ENCODE measurements at places on chromosomes 3 and 15.

GRCh38 chr15:81819924-81820635, 225.7 kb downstream of the MEX3B start:
- DNase-seq: no peak

- no peak for DNase-seq
Observed at GRCh38 chr3:51668756-51669155, 2.3 kb upstream of the TEX264 start.

DNA sequence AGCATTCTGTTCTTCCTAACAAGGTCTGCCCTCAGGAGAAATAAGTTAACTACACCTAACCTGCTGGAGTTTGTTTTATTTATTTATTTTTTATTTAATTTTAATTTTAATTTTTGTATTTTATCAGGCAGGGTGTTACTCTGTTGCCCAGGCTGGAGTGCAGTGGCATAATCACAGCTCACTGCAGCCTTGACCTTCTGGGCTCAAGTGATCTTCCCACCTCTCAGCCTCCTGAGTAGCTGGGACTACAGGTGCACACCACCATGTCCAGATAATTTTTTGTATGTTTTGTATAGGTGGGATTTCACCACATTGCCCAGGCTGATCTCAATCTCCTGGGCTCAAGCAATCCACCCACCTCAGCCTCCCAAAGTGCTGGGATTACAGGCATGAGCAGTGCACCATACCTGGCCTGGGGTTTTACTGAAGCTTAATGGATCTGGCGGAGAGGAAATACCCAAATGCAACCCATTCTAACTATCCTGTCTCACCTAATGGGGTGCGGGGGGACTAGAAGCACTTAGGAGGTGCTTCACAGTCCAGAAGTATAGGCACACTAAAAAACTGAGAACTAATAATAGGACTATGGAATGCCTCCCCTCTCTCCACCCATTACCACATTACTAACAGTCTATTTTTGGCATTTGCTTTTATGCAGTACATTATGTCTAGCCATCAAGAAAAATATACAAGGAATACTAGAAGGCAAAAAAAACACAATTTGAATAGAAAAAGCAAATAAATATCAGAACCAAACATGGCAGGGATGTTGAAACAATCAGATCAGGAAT, 61.4 kb downstream of the TTBK2 start:
- no peak for DNase-seq

DNA sequence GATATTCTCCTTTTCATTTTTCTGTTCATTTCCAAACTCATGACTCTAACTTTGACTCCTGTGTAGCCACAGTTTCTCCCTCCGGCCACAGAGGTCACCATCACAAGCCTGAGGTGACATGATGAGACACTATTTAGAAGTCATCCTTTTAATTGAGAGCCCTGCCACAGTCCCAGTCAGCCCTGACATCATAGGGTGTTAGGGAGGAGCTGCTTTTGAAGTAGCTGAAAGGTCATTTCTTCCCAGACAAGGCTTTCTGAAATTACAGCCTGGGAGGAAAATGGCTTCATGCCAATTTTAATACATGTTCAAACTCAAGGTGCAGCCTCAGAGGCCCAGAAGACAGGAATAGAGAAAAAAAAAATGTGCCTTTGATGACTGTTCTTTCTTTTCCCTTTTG, 532.8 kb upstream of the TGFBR2 start:
- no peak for DNase-seq

GRCh38 chr3:159854500-159855124, 134.0 kb upstream of the IL12A start:
- DNase-seq: no peak

GRCh38 chr15:94561036-94561689, 329.8 kb downstream of the MCTP2 start:
- DNase-seq: no peak

DNA sequence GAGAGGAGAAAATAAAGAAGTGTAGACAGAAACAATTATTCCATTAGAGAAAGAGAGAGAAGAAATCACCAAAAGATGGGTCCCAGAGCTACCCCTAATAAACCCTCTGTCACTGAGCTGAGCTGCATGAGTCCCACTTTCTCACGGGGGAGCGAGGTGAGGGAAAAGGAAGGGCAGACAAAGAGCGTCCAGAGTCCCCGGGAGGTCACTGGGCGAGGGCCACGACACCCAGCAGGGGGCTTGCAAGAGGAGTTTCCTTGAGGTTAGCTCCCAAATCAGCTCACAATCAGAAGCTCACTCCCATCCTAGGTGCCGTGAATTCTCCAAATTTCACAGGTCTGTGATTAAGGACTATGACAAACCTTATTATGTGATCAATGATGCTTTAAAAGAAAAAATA, 62.3 kb downstream of the XXYLT1 start:
- DNase-seq: no peak

GRCh38 chr3:70980646-70981170, 602.8 kb downstream of the FOXP1 start:
- DNase-seq: no peak

- no peak for DNase-seq
Observed at GRCh38 chr3:28907616-28908015, 373.3 kb upstream of the RBMS3 start.

DNA sequence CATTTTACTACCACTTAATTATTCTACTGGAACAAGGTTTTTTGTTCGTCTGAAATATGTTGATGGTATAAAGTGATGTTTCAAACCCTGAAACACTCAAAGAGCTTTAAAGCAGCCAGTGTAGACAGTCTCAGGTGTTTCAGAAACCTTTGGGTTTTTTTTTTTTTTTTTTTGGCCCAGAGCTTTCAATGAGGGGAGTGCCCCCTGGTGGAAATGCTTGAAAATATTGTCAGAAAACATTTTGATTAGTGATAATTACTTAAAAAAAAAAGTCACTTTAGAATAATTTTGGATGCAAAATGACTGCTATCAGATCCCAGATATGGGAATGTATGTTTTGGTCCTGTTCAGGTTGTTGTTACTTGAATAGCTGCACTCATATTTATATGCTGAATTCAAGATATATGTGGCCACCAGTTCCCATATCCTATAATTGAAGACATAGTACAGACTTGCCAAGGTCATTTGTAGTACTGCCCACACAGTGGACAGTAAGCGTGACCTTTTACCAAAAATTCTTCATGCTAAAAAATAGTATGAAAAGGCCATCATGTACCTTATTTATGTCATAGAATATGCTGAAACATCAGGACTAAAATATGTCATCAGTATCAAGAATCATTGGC, 35.9 kb downstream of the SATB1 start:
- no peak for DNase-seq

DNA sequence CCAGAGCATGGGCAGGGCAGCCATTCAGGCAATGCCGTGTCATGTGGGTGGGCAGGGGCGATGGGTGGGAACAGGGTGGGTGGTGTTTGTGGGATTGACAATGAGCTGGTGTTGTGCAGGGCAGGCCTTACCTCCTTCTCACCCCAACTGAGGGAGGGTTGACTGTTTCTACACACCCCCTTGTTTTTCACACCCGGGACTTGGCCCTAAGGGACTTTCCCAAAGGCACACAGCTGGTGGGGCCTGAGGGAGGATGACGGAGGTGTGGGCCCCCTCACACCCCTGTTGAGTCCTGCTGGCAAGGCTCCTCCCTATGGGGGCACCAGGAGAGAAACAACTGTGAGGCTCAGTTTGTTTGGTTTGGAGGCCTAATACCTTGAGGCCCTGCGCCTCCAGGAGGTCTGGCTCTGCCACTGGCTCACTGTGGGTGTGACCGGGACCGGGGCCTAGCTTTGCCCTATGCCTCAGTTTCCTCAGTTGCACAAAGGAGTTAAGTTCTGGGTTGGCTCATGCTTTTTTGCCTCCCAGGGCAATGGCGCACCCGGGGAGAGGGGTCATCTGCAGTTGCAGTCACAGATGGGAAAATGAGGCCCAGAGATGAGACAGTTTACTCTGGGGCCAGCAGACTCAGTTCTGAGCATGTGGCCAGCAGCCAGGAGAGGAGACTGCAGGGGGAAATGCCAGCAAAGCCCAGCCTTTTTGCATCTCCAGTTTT, 5.1 kb upstream of the DNAH1 start:
- no peak for DNase-seq

DNA sequence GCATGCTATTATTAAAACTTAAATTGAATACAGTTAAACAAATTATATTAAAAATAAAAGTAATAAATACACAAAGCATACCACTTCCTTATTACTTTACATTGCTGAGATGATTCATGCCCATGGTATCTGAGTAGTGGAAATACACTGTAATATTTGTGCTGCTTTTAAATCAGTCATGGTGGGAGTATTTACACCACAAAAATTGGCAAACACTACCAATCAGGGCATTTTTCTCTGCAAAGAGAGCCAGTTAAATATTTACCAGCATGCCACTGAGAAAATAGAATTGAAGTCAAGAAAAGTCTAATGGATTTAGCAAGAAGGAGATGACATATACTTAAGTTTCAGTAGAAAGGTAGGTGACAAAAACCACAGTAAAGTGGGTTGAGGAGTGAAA, 19.6 kb downstream of the PPARG start:
- DNase-seq: no peak

DNA sequence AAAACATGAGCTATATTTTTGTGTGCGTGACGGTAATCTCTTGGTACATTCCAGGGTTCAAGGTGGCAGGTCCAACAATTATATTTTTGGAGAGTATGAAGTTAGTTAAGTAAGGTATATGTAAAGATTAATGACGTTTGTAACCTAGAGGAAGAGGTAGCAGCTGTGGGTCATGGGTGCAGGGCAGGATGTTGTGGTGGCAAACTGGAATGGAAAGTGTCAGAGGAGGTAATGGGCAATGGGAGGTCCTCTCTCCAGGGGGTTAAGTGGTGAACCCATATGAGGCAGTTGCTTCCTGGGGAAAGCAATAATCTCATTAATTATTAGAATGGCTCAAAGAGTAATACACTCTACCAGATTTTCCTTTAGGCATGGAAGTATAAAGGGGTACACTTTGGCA, 1.0 kb upstream of the CD200R1L start:
- no peak for DNase-seq

- no peak for DNase-seq
Observed at GRCh38 chr15:25700916-25701315, 162.2 kb downstream of the ATP10A start.

DNA sequence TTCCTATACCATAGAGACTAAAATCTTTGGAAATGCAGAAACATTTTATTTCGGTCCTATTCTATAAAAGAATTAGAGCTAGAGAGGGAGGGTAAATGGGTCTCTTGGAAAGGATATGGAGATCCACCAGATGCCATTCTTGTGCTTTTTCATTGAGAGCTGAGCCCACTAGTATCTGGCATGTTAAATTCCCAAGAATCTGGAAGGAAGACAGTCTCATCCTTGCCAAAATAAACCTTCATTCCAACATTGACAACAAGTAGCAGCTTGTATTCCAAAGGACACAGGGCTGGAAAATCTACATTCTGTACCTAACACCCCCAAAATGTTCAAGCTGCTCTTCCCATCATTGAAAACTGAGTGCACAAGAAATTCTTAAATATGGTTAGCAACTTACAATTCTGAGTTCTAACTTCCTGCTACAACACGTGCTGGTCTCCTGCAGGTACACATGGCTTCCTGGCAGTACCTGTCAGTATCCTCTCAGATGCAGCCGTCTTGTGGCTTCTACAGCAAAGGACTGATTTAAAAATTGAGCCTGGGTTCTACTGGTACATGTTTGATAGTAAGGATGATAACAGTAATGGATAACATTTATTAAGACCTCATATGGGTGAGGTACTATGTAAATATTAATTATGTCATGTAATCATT, 348.1 kb downstream of the SV2B start:
- no peak for DNase-seq

- DNase-seq: no peak
Observed at GRCh38 chr15:82098674-82099073, 52.9 kb upstream of the MEX3B start.

DNA sequence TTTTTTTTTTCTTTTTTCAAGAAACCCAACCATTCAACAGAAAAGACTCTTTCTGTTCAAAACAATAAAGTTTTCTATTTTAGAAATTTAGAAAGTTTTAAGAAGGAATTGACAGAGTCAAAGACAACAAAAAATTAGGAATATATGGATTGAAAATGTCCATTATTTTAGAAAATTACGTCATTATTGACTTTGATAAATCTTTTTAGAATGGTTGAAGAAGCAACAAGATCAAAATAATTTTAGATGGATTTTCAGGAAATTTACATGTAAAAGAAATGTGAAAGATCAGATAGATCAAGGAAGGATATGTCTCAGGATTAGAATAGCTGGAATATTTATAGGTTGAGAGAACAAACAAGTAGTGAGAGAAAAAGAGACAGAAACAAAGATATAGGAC, 8.4 kb upstream of the KCNH8 start:
- no peak for DNase-seq

GRCh38 chr3:19074257-19074900, 73.9 kb upstream of the KCNH8 start:
- DNase-seq: no peak

DNA sequence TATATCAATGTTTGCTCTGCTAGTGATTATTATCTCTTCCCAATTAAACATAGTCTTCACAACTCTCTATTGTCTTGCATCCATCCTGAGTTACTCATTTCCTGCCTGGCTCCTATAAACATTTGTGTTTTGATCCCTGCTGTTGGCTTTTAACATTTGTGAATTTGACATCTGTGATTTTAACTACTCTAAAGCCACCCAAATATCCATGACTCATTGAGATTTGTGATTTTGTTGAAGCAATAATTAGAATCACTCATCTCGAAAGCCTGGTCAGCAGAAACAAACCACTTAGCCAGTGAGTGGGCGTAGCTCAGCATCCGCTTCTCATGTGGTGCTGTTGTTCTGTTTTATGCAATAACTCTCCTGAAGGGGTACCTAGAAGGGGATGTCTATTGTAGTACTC, 174.3 kb upstream of the ZBTB20 start:
- no peak for DNase-seq

- no peak for DNase-seq
Observed at GRCh38 chr3:45684327-45684892, 4.8 kb upstream of the SACM1L start.

GRCh38 chr3:50173685-50174516, 17.5 kb upstream of the GNAT1 start:
- no peak for DNase-seq

- no peak for DNase-seq
Observed at GRCh38 chr3:27614592-27614991, 107.5 kb downstream of the EOMES start.

GRCh38 chr3:31442755-31443154, 90.0 kb upstream of the STT3B start:
- DNase-seq: no peak

DNA sequence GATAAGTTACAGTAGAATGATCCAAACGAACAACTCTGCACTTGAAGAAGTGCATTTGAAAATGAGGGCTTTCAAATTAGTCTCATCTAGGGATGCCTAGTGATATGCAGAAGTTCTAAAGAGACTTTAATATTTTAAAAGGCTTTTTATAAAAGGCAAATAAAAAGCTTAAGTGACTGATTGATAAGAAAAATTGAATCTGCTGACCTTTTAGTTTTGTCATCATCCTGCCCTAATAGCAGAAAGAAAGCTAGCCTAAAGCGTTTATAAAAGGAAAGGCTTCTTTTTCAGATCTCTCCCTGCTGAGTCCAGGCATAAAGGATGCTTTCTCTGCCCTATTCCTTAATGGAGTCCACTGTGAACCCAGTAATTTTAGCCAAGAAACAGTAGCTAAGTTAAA, 72.7 kb upstream of the ALDH1L1 start:
- no peak for DNase-seq

Measured in progenitor cell of endocrine pancreas (in vitro differentiated cells).